ENCODE measurements at places on chromosomes 3 and 15.

DNA sequence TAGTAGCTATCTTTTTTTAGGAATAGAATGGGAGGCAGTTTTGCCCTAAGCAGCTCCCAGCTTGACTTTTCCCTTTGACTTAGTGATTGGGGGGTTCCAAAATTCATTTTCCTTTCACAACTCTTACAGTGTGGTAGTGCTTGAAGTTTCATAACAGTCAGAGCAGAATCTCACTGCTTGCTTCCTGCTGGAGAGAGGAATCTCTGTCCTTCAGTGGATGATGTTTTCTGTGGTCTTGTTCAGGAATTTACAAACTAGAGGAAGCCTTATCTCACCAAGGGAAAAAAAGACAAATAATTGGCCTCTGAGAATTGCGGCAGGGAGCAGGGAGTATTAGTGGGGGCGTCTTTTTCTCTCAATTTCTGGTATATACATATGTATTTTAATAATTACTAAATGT lies 326.6 kb upstream of the C2CD4B start:
- no peak for DNase-seq

GRCh38 chr15:35936284-35936683 lies 390.3 kb upstream of the DPH6 start:
- no peak for DNase-seq

DNA sequence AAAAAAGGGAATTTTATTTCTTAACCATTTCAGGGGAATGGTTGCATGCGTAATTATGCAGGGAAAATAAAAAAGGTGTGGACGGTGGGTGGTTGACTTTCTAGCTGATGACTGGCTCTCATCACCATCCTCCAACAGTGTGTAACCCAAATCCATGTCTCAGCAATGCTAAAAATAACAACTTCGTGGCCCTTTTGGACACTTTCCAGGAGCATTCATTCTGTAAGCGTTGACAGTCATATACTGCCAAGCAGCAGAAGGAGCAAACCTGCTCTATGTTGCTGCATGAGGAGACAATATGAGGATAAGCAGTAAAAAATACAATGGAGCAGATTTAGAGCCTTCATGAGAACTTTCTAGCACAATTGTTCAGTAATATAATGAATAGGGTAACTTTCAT lies 189.1 kb downstream of the ANXA2 start:
- no peak for DNase-seq

DNA sequence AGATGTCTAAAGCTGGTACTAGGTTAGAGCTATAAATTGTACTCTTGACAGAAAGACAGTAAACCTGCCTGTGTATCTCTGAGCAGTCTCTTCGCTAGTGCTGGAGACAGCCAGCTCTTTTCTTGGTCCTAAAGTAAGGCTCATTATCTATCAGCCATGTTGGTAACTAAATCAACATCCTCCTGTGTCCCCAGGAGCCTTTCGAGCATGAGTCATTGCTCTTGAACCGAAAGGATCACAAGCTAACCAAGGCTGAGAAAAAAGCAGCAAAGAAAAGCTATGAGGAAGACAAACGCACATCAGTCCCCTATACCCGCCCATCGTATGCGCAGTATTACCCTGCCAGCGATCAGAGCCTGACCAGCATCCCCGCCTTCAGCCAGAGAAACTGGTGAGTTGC lies 25.0 kb upstream of the TEX264 start:
- DNase-seq: no peak

DNA sequence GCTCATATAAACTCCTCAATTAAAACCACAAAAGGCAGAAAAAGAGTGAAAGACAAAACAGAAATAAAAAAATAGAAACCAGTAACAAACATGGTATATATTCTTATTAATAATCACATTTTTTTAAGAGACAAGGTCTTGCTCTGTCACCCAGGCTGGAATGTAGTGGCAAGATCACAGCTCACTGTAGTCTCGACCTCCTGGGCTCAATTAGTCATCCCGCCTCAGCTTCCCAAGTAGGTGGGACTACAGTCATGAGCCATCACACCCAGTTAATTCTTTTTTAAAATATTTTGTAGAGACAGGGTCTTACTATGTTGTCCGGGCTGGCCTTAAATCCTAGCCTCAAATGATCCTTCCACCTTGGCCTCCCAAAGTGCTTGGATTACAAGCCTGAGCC lies 37.1 kb downstream of the FAM240A start:
- DNase-seq: no peak

DNA sequence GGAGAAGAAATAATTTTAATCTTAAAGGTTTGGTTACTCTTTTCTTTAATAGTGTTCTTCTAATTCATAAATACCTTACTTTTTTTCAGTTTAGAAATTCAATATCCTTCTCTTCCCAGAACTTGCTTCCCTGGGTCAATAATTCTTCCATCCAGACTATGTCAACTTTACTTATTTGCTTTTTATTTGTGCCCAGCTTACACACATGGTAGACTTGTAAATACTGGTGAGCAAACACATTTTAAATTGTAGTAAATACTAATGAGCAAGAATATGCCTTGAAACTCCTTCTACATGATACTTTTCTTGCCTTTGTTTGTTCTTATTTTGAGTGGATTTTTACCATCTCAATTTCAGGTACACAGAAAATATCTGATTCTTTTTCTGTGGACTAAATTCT lies 33.7 kb downstream of the SST start:
- DNase-seq: no peak

GRCh38 chr15:68418611-68419161 lies 13.3 kb downstream of the ITGA11 start:
- DNase-seq: no peak

DNA sequence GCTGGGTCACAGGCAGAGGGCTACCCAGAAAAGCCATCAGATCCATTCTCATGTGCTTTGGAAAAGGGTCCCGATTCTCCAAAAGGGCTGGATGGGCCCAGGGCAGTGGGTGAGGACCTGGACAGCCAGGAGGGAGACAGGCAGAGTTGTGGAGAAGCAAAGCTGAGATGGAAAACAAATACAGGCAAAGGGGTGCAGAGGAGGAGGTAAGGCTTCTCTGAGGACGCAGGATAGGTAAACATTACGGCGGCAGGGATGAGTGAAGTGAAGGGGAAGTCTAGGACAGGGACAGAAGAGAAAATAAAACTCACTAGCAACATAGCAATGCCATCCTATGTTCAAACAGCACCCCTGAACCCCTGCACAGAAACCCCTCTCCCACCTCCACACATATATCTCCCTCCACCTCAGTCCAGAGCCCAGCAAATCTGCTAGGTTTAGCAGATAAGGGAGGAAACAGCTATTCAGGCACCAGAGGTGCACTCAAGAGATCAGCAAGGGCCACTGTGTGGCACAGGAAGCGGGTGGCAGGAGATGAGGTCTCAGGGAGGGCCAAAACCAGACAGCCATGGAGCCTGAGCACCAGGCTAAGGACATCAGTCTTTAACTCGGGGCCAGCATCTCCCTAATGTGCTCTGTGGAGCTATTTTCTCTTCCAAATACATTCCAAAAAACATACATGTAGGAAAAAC lies 51.3 kb downstream of the HOMER2 start:
- DNase-seq: no peak

GRCh38 chr3:111571907-111572460 lies 23.2 kb downstream of the ZBED2 start:
- peak; percentile 13 for DNase-seq

DNA sequence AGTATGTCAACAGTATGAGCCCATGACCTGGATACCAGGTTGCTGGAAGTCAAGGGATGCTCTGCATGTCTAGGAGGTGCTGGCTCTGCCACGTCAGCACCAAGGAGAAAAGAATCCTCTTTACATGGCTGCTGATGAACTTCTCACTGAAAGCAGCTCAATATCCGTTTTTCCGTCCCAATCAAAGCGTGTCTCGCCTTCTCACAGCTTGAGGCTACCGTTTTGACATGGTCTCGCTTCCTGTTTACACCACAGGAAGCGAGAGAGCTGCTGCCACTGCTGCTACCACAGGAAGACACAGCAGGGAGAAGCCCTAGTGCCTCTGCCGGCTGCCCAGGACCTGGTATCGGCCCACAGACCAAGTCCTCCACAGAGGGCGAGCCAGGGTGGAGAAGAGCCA lies 27.3 kb downstream of the STARD5 start:
- peak; percentile 51 for DNase-seq

- DNase-seq: no peak
Measured at GRCh38 chr3:191336833-191337232, 6.5 kb upstream of the UTS2B start.

DNA sequence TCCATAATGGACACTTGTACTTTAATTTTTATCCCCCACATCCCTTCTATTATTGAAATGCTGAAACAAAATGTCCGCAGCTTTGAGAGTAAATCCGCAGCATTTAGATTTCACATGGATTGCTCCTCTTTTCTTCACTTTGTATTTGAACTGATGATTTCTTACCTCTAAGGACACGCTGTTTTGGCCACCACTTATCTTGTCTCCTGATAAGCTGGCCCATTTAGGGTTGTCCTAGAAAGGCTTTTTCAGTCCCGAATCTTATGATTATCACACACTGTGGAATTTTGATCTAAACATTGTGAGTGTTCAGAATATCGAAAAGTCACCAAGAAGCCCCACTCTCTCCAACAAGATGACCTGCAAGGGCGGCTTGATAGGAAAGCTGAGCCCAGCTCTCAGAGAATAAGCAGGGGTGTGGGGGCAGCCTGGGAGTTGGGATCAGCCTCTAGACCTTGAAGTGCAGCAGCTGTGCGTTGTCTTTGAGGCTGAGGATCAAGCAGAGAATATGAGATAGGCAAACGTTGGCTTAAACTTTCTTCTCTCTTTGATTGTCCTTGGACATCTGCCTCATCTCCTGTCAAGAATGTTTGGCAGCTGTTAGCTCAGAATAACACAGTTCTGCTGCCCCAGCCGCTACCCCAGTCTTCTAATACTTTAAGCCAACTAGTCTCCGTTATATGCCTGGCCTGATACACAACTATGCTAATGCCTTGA lies 399.7 kb upstream of the NR2F2 start:
- DNase-seq: no peak

DNA sequence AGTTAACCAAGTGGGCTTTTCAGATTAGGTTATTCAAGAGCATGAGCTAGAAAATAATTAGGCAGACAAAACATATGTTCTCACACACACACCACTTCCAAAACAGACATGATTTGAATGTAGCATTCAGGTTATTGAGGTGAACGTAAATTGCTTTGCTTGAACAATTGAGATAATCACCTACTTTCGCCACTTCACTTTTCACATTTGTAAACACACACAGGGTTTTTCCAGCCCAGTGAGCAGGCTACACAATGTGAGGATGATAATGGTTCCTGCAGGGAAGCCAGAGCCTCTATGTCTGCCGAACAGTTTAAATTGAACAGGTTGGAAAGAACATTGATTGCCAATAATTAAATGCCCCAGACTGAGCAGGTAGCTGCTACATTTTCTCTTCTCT lies 560.8 kb downstream of the OCA2 start:
- no peak for DNase-seq

DNA sequence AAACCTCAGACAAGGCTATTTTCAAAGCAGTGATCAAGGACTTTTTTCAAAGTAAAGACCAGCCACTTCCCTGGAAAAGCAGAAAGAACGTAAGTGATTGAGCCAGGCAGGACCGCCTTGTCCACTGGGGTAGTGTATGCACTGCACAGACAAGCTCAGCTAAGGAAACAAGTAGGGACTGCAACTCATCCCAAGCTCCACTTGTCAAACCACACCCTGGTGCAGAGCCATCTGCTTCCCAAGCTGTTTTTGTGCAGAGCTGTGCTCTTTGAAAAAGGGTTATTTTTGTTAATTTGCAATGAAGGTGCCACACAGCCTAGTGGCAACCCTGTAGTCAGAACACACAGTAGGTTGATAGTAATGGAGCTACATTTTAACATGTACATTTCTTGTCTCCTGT lies 193.3 kb downstream of the ADAMTS9 start:
- DNase-seq: no peak

DNA sequence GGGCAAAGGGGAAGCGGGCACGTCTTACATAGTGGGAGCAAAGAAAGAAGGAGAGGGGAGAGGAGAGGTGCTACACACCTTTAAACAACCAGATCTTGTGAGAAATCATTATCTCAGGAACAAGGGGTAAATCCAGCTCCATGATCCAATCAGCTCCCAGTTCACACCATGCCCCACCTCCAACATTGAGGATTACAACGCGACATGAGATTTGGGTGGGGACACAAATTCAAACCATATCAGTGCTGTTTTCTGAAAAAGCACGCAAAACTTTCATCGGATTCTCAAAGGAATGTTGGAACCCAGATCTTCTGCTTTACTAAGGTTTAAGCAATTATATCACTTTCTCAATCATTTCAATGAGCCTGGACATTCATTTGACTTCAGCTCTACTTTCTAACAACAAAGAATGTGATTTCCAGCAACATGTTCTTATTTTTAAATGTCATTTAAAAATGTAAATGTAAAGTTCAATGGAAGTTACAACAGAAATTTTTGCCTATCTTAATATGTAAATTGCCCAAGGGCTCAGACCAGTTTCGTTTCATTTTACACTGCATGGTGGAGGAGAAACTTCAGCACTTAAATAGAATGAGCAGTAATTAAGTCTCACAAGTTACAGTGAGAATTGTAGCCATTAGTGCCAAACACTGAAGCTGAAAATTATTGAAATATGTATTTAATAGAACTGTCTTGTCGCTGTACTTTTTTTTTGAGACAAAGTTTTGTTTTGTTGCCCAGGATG lies 8.4 kb upstream of the CCDC54 start:
- no peak for DNase-seq

DNA sequence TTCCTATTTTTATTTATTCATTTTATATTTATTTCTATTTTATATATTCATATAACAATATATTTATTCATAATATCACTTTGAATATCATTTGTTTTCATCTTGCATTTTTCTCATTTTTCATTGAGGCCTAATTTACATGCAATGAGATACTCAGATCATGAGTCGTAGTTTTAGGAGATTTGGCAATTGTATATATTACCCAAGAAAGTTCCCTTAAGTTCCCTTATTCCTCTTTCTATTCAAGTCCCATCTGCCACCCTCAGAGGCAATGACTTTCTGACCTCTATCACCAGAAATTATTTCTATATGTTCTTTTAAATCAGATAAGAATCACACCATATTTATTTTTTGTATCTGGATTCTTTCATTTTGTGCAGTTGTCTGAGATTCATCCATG lies 329.1 kb upstream of the TPRG1 start:
- DNase-seq: no peak

- no peak for DNase-seq
Measured at GRCh38 chr15:72203507-72203837, 5.9 kb upstream of the GRAMD2A start.

DNA sequence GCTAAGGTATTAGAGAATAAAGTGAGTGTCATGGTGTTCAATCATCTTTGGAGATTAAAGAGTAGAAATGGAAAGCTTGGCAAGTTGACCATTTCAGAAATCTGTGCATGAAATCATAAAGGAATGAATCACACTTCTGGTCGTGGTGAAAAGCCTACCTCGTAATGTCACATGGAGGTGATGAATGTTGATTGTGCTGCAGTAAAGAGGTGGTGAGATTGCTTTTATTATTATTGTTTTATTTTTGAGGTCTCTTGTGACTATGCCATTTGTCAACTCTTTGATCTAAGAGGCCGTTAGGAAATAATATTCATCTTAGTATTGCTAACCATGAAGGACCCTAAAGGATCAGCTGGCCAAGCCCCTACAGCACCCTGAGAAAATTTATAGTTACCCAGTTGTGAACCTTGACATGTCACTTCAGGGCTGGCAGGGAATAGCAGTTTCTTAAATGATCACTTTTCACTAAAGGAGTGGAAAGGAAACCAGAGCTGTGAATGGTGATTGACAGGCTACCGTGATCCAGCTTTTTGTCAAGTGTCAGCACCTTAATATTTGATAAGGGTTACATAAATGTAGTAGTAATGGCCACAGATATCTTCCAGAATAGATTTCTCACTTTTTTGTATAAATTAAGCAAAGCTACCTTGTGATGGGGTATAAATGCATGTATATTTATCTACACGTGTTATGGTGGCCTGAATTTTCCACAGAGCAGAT lies 203.9 kb downstream of the PTPRG start:
- no peak for DNase-seq

GRCh38 chr3:157238457-157238856 lies 78.5 kb upstream of the CCNL1 start:
- DNase-seq: no peak

Data from stimulated activated CD8-positive, alpha-beta memory T cell treated with anti-CD3 and anti-CD28 coated beads, Interleukin-15, amount 100 ng/mL, for 4 hours (primary cell).